ENCODE measurements at places on chromosomes 2 and 18.
A peak's percentile ranks its signal among the peaks of the same experiment; 100 is the strongest.

- no peak for DNase-seq
Measured at GRCh38 chr2:200039724-200040650, 84.6 kb downstream of the MAIP1 start.

GRCh38 chr18:73861771-73862170, 285.9 kb downstream of the FBXO15 start:
- DNase-seq = no peak

DNA sequence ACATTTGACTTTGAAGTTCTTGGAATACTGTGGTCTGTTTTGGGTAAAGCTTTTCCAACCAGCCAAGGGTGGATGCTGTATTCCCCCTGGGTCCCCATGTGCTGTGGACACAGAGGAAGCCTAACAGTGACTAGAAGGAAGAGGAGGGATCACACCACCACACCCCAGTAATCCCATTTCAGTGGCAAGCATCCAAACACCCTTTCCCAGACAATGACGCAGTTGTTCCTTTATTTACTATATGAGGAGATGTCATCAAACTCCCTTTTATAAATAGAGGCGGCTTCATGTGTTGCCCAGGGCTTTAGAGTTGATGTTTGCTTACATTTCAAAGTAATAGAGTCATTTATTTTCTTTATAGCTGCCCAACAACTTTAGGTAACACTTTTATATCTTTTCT, 959.4 kb upstream of the GYPC start:
- no peak for DNase-seq

DNA sequence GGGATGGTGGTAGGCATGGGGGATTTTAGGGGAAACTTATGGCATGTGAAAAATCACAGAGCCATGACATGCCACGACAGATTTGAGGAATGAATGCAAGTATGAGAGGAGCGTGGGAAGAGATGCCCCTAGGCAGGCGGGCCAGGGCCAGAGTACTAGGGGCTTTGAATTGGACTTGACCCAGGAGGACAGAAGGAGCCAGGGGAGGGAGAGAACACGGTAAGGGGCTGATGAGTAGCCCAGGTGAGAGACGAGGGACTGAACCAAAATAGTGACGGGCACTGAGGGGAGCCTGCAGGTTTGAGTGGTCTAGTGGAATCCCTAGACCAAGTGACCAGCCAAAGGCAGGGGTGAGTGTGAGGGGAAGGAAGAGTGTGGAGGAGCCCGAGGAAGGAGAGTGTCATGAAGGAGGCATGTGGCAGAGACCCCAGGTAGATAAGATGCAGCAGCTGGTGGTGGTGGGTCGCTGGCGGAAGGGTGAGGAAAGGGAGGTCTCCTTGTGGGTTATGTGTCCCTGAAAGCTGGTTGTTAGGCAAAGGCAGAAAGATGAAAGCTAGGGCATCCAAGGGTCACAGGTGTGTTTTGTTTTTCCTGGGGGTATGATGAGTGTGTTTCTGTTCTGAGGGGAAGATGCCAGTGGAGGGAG, 48.7 kb downstream of the ZBTB7C start:
- DNase-seq = no peak

- DNase-seq = peak; percentile 44
Measured at GRCh38 chr2:14635391-14635871, 2.9 kb downstream of the LRATD1 start.

- no peak for DNase-seq
Measured at GRCh38 chr2:524442-524841, 152.8 kb downstream of the TMEM18 start.

- no peak for DNase-seq
Measured at GRCh38 chr2:142594935-142595334, 282.5 kb upstream of the KYNU start.

All from epithelial cell of prostate (primary cell).